ENCODE measurements at places on chromosomes 3 and 15.
A peak's percentile ranks its signal among the peaks of the same experiment; 100 is the strongest.

DNA sequence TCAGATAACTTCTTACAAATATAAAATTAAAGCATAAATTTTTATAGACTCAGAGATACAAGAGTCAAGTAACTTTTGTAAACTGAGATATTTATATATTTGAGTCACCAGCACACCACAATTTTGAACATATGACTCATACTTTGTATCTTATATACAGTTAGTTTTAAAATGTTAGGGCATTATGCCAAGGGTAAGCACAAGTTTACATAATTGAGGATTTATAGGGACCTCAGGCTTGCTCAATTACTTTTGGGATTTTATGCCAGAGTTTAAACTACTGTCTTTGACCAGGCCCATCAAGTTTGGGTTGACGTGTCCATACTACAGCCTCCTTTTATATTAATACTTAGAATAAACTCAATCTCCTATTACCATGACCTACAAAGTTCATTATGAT, 7.4 kb upstream of the FGF7 start:
- no peaks in the 10 kb centered on the region for H3K36me3 ChIP-seq
- no peak overlapping the region for H3K4me3 ChIP-seq
- H3K27me3 ChIP-seq = peaks cover 15% of the 10 kb centered on the region
- no peaks in the 10 kb centered on the region for H3K4me1 ChIP-seq
- H3K27ac ChIP-seq = no peak overlapping the region

- H3K27me3 ChIP-seq = peaks cover 4% of the 10 kb centered on the region
- peak; percentile 11 for DNase-seq
- H3K27ac ChIP-seq = no peak overlapping the region
- no peaks in the 10 kb centered on the region for H3K36me3 ChIP-seq
- H3K4me1 ChIP-seq = peaks cover 11% of the 10 kb centered on the region
Observed at GRCh38 chr3:66439666-66440344, 61.0 kb downstream of the LRIG1 start.

DNA sequence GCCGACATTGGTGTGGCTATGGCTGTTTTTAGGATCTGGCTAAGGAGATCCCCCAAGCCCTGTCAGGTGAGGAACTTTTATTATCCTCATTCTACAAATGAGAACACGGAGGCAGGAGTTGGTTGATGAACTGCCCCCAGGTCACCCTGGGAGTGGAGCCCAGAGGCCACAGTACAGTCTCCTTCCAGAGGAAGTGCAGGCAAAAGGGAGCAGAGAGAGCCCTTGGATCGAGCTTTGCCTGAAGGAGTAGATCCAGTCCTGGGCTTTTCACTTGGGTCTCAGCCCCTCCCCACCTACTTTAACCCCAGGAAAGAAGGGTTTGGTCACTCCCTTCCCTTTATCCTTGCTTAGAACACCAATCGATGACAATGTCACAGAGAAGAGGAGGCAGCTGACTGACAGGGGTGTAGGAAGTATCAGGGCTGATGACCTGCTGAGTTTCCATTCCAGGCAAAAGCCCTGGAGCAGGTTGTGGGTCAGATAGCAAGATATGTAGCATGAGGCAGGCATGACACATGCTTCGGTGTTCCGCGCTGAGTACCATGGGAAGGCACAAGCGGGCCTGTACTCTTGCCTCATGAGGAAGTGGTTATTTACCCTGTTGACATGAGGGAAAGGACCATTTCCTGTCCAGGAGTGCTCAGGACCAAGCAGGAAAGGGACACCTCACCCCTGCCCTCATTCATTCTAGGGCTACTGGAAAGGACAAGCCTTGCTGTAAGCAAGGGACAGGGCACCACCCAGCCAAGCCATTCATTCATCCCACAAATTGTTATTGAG, 5.8 kb upstream of the PLA2G4D start:
- H3K27ac ChIP-seq = no peak overlapping the region
- no peaks in the 10 kb centered on the region for H3K4me1 ChIP-seq
- H3K27me3 ChIP-seq = peaks cover 32% of the 10 kb centered on the region

- H3K4me3 ChIP-seq = no peak overlapping the region
- H3K27ac ChIP-seq = no peak overlapping the region
- H3K36me3 ChIP-seq = no peaks in the 10 kb centered on the region
Observed at GRCh38 chr3:127849368-127849767, 27.1 kb upstream of the MGLL start.

GRCh38 chr3:182445576-182445975, 347.7 kb upstream of the ATP11B start:
- no peaks in the 10 kb centered on the region for H3K36me3 ChIP-seq
- no peaks in the 10 kb centered on the region for H3K4me1 ChIP-seq
- DNase-seq = no peak
- H3K27me3 ChIP-seq = peaks cover 5% of the 10 kb centered on the region
- no peak overlapping the region for H3K27ac ChIP-seq

DNA sequence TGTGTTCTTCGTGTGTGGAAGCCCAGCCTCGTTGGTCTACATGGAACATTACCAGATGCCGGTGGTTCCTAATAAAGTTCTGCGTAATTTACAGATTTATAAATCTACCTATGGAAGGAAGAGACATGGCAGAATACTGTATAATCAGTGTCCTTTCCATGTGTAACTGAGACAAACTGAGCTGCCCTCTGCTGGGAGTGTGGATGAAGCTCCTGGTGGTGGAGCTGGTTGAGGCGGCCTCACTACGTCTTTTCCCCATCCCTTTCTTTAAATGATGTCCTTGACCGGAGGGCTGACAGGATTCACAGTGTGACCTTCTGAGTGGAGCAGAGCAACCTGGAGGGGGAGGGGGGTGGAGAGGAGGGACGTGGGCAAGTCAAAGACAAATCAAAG, 267.0 kb upstream of the CHRM5 start:
- H3K4me1 ChIP-seq = no peaks in the 10 kb centered on the region
- H3K36me3 ChIP-seq = no peaks in the 10 kb centered on the region
- no peak overlapping the region for H3K27ac ChIP-seq

GRCh38 chr15:99507504-99508310, 58.1 kb upstream of the MEF2A start:
- no peaks in the 10 kb centered on the region for H3K27me3 ChIP-seq
- peak overlapping the region; percentile 73 for H3K4me3 ChIP-seq
- peaks cover 62% of the 10 kb centered on the region for H3K4me1 ChIP-seq
- H3K36me3 ChIP-seq = no peaks in the 10 kb centered on the region
- DNase-seq = no peak
- peak overlapping the region; percentile 94 for H3K27ac ChIP-seq

DNA sequence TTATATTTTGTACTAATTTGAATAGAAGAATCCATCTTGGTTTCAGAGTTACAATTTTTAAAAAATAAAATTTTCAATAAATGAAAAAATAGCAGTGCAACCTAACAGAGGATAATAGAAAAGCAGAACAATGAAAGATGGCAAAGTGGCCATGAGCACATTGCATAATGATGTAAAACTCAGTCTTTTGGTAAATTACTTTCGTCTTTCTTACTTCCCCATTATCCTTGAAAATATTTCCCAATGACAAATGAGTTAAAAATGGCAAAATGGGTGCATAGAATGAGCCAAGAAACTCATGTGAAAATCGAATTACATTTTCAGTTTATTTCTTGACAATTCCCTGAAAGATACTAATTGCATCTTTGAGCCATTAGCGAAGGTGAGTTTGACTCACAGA, 236.4 kb downstream of the CDIN1 start:
- no peak overlapping the region for H3K27ac ChIP-seq
- no peak for DNase-seq
- no peaks in the 10 kb centered on the region for H3K27me3 ChIP-seq
- no peaks in the 10 kb centered on the region for H3K36me3 ChIP-seq

DNA sequence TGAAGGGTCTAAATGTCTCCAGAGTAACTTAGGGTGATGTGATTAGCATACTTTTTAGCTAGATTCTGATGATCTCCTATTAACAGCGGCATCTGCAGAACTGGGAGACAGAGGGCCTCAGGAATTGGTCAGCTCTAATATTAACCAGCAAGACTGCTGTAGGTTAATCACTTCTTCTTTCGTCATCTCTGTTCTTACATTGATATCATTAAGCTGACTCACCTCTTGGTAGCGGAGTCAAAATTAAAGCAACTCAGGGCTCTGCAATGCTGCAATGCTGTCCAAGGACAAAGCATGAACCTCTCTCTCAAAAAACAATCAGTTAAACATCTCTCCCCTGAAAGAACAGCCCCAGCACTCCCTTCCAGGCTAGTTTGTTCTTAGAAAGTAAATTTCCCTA, 57.5 kb upstream of the TRA2B start:
- no peak overlapping the region for H3K4me3 ChIP-seq
- no peaks in the 10 kb centered on the region for H3K36me3 ChIP-seq
- H3K27me3 ChIP-seq = peaks cover 20% of the 10 kb centered on the region
- no peaks in the 10 kb centered on the region for H3K4me1 ChIP-seq
- DNase-seq = no peak
- no peak overlapping the region for H3K27ac ChIP-seq

DNA sequence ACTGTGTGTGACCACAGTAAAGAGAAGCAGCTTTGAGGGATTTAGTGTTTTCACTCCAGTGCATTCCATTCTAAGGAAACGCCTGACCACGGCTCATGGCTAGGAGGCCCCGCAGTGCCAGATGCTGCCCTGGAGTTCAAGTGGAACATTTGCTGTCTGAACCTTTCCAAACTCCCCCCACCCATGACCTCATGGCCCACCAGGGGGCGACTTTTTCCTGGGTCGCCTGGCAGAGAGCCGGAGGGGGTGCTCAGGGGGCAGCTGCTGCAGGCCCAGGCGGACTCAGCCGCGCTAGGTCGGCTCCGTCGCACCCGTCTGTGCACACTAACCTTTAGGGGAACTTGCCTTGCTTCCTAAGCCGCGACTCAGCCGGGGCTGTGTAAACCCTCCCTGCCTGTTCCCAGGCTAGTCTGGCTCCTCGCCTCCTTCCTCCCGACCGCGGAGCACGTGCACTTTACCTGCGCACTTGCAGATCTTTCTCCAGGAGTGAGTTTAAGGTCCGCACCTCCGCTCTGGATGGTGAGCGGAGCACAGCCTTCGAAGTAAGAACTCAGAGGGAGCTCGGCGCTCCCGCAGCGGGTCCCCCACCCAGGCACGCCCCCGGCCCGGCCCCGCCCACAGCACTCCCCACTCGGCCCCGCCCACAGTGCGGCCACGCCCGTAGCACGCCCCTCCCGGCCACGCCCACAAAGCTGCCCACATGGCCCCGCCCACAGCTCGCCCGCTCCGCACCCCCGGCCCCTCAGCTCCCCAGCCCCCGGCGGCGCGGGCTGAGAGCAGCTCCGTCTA, at the start of gene OCA2:
OCA2 (minus strand) TSS at position 550 of the 789 bp plus-strand sequence. CDS start 17,441 bp downstream, outside the sequence.
- H3K27ac ChIP-seq = no peak within 1 kb of the TSS
- peak; percentile 54 for DNase-seq

GRCh38 chr3:71628522-71628921, 45.0 kb upstream of the FOXP1 start:
- no peaks in the 10 kb centered on the region for H3K36me3 ChIP-seq
- peaks cover 11% of the 10 kb centered on the region for H3K4me1 ChIP-seq
- H3K27ac ChIP-seq = no peak overlapping the region
- H3K4me3 ChIP-seq = no peak overlapping the region
- no peak for DNase-seq
- H3K27me3 ChIP-seq = no peaks in the 10 kb centered on the region
